ENCODE measurements at places on chromosomes 1 and 21.
A peak's percentile ranks its signal among the peaks of the same experiment; 100 is the strongest.

DNA sequence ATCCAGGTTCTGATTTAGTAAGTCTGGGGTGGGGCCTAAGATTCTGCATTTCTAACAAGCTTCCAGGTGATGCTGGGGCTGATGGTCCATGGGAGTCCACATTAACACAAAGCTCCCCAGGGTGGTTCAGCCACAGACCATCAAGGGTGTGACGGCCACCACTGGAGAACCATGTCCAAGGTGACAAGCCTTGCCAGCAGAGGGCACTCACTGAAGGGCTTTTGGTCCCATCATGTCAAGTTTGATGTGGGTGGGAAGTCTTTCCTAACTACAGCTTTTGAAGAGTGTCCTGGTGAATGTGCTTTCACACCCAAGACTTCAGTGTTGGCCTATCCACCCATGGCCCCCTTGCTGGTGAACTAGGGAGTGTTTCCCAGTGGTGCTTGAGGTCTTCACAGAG is 67.1 kb downstream of the UBE2T start:
- DNase-seq, result peak; percentile 35

DNA sequence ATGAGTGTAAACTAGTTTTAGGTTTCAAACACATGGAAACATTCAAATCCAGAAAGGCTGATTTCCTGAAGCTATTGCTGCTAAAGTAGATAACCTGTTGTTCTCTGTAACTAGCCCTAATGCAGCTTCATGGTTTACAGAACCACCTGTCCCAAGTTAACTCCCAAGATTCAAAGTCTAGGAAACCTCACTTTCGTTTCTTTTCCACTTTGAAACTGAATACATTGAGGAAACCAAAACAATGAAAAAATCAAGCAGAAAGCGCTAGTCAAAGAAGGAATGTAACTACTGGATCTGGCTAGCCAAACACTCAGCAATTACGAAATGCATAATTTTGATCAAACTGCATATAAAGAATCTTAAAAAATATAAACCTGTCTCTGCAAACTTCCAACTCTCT is 17.8 kb downstream of the SLC16A1 start:
- DNase-seq, result peak; percentile 44

- no peak for DNase-seq
Observed at GRCh38 chr1:186099336-186100104, 275.5 kb downstream of the TPR start.

GRCh38 chr1:170674239-170674638 is 10.3 kb downstream of the PRRX1 start:
- DNase-seq, result no peak

DNA sequence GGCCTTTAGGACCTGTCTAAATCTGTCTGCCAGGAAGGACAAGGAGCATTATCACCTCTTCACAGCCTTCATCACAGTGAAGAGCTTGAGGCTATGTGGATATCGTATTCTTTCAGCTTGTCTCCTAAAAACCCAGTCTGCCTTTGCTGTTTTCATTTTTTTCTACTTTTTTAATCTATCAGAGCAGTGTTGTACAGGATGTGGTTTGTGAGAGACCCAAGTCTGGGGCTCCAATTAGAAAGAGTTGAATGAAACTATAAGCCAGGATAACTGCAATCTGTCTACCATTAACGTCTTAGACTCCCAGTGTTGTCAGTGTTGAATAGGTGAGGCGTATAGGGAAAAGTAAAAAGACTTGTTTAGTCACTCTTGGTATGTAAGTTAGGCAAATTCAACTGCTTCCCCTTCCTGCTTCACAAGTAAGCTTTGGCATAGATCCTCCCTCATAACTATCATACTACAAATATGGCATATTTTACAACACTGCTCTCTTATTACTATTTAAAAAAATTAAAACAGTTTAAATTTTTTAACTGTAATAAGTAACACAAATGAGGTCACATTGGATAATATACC is 1225.8 kb upstream of the PRMT6 start:
- DNase-seq, result no peak

DNA sequence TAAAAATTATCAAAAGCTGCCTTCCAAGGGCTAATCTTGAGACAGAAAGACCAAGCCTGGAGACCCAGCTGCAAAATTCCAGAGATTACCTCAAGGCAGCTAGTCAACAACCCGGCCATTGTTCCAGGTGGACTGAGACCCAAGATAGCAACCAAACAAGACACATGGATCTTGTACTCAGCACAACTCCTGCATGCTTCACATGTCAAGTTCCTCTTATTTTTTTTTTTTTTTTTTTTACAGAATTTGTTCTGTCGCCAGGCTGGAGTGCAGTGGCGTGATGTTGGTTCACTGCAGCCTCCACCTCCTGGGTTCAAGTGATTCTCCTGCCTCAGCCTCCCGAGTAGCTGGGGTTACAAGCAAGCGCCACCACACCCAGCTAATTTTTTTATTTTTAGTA is 40.1 kb downstream of the CD2 start:
- no peak for DNase-seq

GRCh38 chr1:154094411-154094810 is 60.5 kb downstream of the NUP210L start:
- DNase-seq, result no peak

GRCh38 chr1:240090957-240091600 is 604 bp upstream of the FMN2 start:
- DNase-seq, result no peak

- DNase-seq, result no peak
Observed at GRCh38 chr1:41589395-41589794, 104.9 kb upstream of the EDN2 start.

GRCh38 chr1:41455479-41456332 is 28.8 kb downstream of the EDN2 start:
- DNase-seq, result no peak

DNA sequence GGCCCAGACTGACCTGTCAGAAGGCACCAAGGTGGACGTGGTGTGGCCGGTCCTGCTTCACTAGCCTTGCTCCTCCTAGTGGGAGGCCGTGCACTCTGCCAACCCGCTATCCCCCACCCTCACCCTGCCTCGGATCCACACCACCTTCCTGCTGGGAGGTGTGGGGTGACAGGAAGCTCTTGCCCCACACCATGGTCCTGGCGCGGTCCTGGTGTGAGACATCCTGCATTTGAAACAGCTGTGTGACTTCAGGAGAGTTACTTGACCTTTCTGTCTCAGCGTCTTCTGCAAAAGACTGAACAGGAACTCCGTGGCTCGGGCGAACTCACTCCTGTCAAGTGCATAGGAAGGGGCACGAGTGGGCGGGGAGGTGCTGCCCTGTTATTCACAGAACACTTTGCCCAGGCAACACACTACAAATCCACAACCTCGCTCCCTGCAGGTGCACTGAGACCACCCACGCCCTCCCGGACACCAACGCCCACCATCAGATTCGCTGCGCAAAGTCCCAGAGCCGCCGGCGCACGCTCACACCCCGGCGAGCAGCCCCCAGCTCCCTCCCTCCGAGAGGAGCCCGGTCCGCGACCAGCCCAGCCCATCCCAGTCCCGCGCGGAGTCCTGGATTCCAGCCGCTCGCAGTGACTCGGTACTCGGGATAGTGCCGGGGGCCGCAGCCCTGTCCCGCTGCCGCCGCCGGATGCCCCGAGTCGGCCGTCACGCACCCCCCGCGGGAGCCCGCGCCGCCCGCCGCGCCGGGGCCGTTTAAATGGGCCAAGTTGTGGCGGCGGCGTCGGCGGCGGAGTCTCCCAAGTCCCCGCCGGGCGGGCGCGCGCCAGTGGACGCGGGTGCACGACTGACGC is at the start of gene SAMD11:
SAMD11 (plus strand) TSS at position 793 of the 860 bp plus-strand sequence. CDS start 509 bp downstream, outside the sequence.
- DNase-seq, result peak; percentile 86

DNA sequence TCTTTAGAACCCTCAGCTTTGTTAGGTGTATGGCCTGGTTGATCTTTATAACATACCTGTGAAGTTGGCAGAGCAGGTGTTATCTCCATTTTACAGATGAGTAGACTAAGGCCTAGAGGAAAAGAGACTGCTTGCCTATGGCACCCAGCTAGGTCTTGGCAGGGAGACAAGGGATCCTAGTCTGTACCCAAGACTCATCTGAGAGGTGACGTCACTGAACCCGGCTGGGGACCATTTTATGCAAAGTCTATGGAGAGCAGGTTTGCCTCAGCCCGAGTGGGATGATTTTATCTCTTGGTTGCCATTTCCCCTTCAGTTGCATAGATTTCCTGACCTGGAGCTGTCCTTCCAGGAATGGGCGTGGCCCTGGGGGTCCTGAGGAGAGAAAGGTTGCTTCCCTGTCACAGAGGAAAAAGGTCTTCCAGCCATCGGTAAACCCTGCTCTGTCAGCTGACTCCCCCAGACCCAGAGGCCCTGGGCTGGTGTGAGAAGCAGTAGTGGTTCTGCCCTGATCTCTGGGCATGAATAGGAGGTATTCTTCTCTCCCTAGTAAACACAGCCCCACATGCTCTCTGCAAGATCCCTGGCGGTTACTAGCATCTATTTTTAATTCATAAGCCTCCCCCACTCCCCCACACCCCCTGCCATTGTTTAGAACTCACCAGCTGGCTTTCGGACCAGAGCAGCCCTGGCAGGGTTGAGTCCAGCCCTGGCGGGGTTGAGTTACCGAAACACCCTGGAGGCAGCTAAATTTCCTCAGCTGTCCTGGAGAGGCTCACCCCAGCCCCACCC is 19.6 kb downstream of the TMCC2 start:
- DNase-seq, result peak; percentile 97

Data from SJCRH30 (cell line).